Bone marrow (tissue), 2 donors: ENCODE measurements at places on chromosomes 7 and 10.

GRCh38 chr7:45710271-45711160 lies 136.3 kb downstream of the ADCY1 start:
- DNase-seq, result no peak

- DNase-seq, result no peak
Measured at GRCh38 chr10:117668327-117669008, 125.9 kb downstream of the EMX2 start.

GRCh38 chr7:41648501-41648900 lies 54.4 kb downstream of the INHBA start:
- no peak for DNase-seq

GRCh38 chr10:3900391-3900790 lies 115.4 kb upstream of the KLF6 start:
- no peak for DNase-seq

GRCh38 chr10:127100983-127101615 lies 95.3 kb downstream of the INSYN2A start:
- no peak for DNase-seq

DNA sequence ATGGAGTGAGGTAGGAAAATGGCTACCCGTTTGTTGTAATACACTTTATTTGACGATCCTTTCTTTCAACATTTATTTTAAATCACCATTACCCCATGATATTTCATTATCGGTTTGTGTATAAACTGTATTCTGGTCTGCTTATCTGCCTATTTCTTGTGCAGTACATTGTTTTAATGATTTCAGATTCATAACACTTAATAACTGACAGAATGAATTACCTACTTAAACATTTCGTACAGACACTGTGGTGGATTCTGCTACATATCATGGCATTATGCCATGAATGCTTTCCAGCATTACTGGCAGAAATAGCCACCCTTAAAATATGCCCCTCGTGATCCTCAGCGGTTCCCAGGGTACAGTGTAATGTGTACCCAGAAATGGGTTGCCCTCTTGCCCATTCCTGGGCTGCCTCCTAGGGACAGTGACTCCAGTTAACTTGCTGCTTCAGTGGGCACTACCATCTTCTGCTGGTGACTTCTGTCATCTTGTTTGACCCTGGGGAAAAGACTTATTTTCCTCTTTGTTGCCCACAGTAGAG lies 74.5 kb downstream of the C1GALT1 start:
- DNase-seq, result no peak

- DNase-seq, result no peak
Measured at GRCh38 chr10:113232928-113233511, 283.0 kb downstream of the TCF7L2 start.

DNA sequence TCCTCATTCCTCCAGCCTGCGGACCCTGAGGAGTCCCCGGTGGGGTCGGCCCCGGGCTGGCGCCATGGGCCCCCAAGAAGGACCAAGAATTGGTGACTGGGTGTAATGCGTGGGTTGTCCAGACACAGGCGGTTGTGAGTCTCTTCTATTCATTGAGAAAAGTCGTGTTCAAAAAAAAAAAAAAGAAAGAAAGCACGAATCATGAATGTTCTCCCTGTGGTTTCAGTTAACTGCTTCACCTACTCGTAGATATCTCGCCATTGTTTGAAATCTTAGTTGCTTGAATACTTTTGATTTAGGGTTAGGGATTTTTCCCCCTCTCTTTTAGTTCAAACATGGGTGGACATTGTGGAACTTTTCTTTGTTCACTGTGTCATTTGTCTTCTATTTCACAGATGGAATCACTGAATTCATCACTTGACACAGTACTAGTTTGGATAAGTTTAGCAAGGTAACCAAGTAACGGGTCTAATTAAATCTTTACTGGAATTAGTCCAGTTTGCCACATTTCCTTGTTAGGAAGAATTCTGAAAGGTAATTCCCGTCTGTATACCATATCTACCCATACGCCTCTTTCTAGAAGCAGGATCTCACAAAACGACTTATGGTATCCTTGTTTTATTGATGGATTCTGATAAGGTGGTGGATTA lies 775 bp downstream of the STARD3NL start:
- DNase-seq, result no peak

GRCh38 chr7:142299237-142299781 lies 41.5 kb upstream of the PRSS58 start:
- no peak for DNase-seq

DNA sequence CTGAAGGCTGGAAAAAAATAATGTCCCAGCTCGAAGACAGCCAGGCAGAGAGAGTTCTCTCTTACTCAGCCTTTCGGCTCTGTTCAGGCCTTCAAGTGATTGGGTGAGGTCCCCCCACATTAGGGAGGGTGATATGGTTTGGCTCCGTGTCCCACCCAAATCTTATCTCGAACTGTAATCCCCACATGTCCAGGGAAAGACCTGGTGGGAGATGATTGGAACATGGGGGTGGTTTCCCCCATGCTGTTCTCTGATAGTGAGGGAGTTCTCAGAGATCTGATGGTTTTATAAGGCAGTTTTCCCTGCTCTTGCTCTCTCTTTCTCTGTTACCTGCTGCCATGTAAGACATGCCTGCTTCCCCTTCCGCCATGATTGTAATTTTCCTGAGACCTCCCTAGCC lies 36.6 kb upstream of the LEP start:
- DNase-seq, result no peak

DNA sequence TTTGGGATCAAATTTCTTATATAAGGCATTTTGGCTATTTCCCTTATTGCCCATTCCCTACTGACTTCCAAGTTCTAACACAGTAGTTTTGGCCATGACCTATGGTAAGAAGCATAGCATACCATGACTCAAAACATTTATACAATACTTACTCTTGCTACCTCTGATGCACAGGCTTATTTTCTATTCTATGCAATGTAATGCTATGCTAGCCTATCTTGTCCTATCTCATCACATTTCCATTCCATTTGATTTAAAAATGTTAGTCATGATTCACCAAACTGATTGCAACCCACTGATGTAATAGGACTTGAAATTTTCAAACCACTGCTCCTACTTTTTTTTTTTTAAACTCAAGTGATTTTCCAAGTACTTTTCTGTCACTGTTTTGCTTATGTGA lies 658.5 kb downstream of the TYW1 start:
- no peak for DNase-seq

GRCh38 chr7:112779667-112780066 lies 10.5 kb downstream of the TMEM168 start:
- DNase-seq, result no peak

DNA sequence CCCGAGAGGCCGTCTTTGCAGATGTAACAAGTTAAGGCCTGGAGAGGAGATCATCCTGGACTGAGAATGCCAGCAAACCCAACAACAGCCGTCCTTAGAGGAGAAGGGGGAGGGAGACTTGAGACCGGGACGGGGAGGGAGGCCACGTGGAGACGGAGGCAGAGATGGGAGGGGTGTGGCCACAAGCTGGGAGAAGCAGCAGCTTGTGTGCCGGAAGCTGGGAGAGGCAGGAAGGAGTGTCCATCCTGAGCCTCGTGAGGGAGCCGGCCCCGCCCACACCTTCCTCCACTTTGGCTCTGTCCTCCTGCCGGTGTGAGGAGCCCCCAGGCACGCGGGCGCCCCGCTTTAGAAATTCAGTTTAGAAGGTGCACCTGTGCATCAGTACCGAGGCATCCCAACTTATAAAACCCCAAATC lies 95.7 kb downstream of the DNAJB6 start:
- no peak for DNase-seq

DNA sequence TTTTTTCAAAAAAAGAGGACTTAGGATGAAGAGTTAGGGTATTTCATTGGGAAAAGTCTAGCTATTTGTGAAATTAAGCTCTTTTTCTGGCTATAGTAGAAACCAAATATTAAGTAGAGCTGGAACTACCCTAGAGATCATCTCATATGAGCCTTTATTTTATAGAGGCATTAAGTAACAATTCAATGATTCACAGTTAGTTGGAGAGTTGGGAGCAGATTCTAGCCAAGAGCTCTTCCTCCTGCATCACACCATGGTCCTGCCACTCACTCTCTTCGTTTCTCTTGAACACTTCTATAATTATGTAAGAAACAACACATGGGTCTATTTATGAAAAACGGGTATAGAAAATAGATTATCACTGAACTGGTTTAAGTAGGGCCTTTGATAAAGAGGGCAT lies 76.1 kb upstream of the ANK3 start:
- DNase-seq, result no peak

DNA sequence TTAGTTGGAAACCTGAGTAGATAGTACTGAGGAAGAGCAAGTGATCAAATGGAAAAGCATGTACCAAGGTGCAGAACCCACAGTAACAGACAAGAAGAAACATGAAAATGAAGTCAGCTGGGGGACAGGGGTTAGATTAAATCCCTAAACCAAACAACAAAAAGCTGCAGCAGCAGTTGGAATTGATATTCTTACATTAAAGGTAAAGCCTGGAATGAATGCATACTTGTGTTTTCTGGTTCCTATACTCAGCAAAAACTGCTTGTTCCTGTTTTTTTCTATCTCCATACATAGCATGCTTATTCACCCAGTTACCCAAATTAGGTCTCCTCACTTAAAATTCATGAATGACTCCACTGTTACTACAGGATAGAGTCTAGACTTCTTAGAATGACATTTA lies 92.4 kb downstream of the TPST1 start:
- DNase-seq, result no peak

GRCh38 chr7:124618871-124619270 lies 146.7 kb downstream of the GPR37 start:
- DNase-seq, result no peak

GRCh38 chr7:134040988-134041387 lies 86.2 kb upstream of the LRGUK start:
- no peak for DNase-seq

DNA sequence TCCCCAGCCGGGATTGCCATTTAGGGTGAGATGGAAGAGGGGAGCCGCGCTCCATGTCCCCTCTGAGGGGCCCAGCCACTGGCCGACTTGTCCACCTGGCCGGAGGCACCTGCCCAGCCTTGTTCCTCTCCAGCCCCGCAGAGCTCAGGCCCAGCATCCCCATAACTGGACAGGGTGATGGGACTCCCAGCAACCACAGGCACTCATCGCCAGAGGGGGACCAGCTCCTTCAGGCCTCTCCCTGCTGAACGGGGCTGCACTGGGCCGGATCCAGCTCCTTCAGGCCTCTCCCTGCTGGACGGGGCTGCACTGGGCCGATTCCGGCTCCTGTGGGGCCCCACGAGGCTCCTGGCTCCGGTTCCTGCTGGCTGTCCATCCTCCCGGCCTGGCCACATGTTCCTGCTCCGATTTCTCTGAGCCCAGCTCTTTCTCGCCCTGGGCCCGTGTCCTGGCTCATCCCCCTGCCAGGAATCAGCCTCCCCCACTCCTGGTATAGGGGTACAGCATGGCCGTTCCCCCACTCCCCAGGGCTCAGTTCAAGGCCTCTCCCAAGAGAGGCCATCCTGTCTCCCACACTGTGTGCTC lies 56.1 kb upstream of the ADGRA1 start:
- DNase-seq, result no peak

GRCh38 chr10:63798599-63799498 lies 277.6 kb downstream of the REEP3 start:
- DNase-seq, result no peak

GRCh38 chr7:116955801-116956476 lies 2.6 kb downstream of the ST7 start:
- DNase-seq, result no peak

- no peak for DNase-seq
Measured at GRCh38 chr10:84352251-84352842, 24.0 kb downstream of the CCSER2 start.

- DNase-seq, result no peak
Measured at GRCh38 chr10:110649347-110650264, 5.5 kb downstream of the RBM20 start.

- DNase-seq, result no peak
Measured at GRCh38 chr7:55129541-55130394, 111.0 kb downstream of the EGFR start.

DNA sequence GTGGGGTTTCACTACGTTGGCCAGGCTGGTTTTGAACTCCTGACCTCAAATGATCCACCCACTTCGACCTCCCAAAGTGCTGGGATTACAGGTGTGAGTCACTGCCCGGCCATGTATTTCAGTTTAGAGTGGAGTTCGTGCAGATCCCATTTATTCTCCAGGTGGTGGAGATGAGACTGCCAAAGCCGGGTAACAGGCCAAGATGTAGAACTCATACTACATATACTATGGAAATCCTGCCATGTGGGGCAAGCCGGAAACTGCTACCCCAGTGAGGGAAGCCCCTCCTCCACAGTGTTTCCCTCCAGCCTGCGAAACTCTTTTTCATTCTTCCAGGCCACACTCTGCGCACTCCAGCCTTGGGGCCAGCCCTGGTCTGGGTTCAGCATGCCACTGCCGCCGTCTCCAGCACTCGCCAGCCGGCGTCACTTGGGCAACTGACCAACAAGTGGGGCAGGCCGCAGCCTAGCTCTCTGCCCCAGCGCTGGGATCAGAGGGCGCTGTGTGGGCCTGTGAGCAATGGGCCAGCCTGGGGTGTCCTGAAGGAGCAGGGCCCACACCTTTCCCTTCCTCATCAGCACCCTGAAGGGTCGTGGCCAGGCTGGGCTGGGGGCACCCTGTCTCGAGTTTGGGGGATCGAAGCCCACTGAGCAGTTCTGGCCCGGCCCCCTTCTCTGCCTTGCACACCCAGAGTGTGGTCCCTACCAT lies 122.0 kb downstream of the TRRAP start:
- DNase-seq, result no peak

DNA sequence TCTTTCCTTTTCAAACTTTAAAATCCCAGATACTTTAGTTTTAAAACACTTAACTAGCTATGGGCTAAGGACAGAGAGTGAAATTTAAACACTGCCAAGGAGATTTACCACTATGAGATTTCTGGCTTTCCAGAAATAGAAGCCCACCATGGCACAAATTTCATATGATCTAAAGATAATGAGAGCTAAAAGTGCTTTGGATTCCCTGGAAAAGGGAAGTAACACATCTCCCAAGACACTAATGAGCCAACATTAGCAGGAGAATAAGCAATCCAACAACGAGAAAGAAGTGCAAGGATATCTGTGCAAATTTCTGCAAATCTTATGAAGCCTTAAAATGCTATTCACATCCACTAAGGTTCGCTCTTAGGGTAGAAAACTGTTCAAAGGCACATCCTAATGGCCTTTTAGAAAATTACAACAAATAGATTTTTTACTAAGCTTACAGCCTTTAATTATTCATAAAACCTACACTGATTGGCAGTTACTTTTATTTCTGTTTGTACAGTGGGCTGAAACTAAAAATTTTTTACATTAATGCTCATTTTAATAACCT lies 100.3 kb downstream of the RAPGEF5 start:
- no peak for DNase-seq

DNA sequence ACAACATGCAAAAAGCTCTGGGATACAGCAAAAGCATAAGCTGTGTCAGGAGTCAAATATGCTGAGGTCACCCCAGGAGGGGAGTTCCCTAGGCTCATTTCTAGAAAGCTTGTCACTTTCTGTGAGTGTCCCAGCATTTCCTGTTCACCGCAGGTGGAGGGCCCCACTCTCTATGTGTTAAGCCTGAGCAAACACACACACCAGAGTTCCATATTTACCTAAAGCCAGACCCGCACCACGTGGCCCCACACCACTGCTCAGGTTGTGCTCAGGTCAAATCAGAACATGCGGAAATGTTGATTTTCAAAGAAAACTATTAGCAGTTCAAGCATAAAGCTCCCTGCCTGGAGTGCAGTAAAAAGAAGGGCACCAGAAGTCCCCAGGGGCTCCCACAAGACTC lies 259.6 kb upstream of the PPP2R2D start:
- peak; percentile 67 for DNase-seq
